Tibial artery (tissue), 4 donors: ENCODE measurements at places on chromosomes 1 and 21.
A peak's percentile ranks its signal among the peaks of the same experiment; 100 is the strongest.

DNA sequence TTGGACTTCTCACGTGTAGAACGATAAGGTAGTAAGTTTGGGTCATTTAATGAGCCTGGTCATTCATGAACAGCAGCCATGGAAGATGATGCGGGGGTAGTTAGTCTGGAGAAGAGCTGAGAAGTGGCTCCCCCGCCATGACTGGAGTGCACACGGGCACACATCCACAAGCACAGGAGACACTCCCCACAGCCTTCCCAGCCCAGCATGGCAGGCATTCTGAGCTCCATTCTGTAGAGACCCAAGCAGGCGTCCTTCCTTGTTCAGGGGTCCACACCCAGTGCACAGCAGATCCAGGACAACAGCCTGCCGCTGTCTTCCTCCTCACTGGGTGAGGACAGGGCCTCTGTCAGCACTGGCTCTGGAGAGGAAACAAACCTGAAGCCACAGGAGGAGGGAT is 57.0 kb downstream of the SCCPDH start:
- DNase-seq, result peak; percentile 12

DNA sequence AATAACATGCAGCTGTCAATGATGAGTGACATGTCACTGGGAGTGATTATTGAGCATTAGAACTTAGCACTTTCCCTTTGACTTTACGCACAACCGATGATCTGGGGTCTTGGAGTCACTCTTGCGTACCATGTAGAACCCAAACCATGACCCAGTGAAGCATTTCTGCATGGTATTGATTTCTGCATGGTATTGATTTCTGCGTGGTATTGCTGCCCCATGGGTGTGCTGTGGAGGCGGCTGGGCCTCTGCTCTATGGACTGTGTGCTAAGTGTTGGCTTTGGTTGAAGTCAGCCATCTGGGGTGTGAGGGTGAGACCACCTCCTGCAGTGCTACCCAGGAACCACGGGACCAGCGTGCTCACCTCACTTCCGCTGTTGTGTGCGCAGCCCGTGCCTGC is 98.0 kb downstream of the ADARB1 start:
- no peak for DNase-seq

DNA sequence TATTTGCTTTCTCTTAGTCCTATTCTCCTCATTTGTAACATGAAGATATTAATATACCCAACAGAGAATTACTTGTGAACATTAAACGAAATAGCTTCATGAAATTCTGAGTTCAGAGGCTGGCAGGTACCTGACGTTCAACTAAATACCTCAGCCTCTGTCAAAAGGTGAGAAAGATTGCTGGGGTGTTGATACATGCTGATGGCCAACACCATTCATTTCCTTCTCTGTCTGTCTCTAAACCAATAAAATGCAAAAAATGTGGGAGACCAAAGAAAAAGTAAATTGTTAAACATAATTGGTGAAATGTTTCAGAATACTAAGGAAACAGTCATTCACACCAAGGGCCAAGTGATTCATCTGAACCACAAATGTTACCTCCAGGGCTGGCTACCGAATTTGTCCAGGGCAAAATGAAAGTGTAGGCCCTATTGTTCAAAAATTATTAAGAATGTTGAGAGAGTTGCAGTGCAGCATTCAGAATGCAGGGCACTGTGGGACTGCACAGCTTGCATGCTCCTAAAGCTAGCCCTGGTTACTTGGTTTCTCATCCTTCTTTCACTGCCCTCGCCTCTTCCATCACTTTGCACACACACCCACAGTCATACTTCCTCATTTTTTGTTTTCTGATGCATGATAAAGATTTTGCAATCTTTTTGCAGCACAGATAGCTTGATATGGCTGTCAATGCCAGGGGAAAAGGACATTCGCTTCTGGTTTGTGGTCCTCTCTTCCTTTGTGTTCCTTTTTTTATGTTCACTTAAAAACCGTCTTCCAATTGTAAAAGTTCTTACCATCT is 414.3 kb upstream of the NR5A2 start:
- DNase-seq, result no peak

GRCh38 chr1:232066521-232066920 is 439.9 kb downstream of the DISC1 start:
- no peak for DNase-seq

DNA sequence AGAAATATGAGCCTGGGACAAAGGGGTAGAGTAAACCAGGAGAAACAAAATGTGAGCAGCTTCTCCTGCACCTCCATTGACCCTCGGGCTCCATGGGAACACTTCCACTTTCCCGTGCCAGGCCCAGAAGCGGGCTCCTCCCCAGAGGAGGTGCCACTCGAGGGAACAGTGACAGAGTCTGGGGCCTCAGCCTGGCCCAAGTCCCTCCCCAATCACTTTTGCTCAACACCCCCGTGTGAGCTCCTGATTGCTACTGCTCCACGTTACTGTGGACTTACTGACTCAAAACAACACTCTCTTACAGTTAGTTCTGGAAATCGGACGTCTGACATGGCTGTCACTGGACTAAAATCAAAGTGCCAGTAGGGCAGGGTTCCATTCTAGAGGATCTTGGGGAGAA is 17.7 kb upstream of the KLHDC7A start:
- no peak for DNase-seq

- no peak for DNase-seq
These were observed 124.6 kb downstream of the CAMTA1 start for GRCh38 chr1:6909857-6910256.

GRCh38 chr1:41560931-41561330 is 76.4 kb upstream of the EDN2 start:
- DNase-seq, result no peak

DNA sequence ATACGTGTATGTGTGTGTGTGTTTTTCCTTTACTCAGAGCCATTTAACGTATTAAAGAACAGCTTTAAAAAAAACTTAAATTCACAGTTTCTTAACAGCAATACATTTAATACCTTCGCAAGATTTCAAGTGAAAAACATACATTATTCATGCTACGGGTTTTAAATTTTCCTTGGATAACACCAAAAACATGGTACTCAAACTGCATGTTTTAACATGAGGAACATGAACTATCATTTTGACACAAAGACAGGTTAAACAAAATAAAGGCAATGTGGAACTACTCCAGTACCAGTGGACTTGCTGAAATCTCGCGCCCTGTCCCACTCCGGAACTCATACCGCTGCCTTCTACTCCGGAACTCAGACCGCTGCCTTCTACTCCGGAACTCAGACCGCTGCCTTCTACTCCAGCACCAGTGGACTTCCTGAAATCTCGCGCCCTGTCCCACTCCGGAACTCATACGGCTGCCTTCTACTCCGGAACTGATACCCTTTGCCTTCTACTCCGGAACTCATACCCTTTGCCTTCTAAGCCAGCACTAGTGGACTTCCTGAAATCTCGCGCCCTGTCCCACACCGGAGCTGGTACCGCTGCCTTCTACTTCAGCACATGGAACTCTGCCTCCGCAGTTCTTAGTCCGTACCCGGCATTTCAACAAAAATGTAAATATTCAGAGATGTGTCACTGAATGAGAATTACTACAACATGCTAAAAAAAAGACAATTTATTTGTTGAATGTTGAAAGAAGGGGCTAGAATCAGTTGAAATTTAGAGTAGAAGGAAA is 148.6 kb downstream of the NCAM2 start:
- no peak for DNase-seq

DNA sequence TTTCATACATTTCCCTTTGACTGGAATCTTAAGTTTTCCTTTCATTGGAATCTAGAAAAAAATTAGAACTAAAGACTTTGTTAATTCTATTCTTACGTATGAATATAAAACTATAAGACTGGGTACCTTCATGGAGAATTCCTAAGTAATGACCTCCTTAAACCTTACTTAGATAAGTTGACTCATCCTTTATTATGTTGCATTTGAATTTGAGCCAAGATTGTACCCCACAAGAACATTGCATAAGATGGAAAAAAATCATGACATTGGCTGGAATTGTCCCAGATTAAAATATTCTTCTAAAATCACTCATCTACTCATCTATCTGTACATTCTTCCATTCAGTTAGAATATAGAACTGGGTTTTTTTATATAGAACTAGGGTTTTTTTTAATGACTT is 137.4 kb downstream of the C1orf21 start:
- DNase-seq, result no peak

DNA sequence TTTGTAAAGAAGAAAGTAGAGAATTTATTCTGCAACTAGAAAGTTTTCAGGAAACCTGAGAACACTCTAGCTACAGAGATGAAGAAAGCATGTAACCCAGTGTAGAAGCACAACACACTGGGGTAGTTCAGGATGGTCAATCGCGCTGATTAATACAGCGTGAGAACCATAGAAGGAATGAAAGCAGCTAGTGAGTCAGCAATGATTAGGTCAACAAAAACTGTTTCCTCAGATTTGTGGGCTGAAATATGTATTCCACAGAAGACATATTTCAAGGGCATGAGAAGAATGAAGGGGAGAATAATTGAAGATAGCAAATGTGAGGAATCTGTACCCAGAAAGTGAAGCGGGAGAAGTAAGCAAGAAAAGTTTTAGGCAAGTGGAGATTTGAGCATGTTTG is 97.8 kb upstream of the ADGRL2 start:
- DNase-seq, result no peak

- DNase-seq, result no peak
These were observed 319.5 kb upstream of the USP24 start for GRCh38 chr1:55534565-55535121.

GRCh38 chr1:13628218-13628617 is 44.6 kb downstream of the PDPN start:
- DNase-seq, result no peak

DNA sequence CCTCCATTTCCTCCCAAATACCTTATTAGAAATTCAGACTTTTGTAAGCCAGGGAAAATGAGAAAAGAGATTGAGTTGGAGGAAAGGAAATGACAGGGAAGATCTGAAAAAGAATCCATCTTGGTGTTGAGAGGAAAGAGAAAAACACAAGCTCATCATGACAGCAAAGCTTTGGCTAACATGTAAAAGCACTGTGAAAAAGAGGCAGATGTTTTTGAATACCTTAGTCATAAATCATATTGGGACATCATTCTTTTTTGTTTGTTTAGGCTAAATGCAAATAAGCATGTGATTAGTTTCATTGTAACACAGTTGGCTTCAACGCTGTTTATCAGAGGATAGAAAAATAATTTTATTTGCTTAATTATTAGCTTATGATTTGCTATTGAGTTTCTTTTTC is 64.6 kb downstream of the LHX8 start:
- DNase-seq, result no peak

DNA sequence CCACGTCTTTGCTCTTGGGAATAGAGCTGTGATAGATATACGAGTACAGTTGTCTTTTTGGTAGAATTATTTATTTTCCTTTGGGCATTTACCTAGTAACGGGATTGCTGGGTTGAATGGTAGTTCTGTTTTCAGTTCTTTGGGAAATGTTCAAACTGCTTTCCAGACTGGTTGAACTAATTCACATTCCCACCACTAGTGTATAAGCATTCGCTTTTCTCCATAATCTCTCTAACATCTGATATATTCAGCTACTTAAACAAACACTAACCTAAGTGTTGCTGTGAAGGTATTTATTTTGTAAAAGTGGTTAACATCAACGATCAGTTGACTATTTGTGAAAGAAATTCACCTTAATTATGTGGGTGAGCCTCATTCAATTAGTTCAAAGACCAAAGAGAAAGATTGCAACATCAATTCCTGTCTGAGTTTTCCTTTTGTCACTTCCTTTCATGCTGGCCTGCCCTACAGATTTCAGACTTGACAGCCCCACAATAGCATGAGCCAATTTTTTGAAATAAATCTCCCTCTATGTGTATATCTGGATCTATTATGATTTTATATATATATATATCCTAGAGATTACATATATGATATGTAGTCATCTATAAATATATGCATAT is 26.7 kb upstream of the DUSP10 start:
- DNase-seq, result no peak

- DNase-seq, result no peak
These were observed 48.0 kb upstream of the ACOT11 start for GRCh38 chr1:54500107-54500431.

GRCh38 chr1:210315529-210315928 is 13.2 kb upstream of the HHAT start:
- no peak for DNase-seq

- no peak for DNase-seq
These were observed 47.0 kb upstream of the KCNK1 start for GRCh38 chr1:233566886-233567285.

- no peak for DNase-seq
These were observed 372.6 kb downstream of the RPS6KC1 start for GRCh38 chr1:213423605-213424004.

GRCh38 chr1:234884701-234885100 is 243.9 kb downstream of the TOMM20 start:
- peak; percentile 52 for DNase-seq

GRCh38 chr1:156540955-156541354 is 31.4 kb downstream of the IQGAP3 start:
- DNase-seq, result no peak

GRCh38 chr1:229323201-229323600 is 19.6 kb downstream of the CCSAP start:
- DNase-seq, result no peak

DNA sequence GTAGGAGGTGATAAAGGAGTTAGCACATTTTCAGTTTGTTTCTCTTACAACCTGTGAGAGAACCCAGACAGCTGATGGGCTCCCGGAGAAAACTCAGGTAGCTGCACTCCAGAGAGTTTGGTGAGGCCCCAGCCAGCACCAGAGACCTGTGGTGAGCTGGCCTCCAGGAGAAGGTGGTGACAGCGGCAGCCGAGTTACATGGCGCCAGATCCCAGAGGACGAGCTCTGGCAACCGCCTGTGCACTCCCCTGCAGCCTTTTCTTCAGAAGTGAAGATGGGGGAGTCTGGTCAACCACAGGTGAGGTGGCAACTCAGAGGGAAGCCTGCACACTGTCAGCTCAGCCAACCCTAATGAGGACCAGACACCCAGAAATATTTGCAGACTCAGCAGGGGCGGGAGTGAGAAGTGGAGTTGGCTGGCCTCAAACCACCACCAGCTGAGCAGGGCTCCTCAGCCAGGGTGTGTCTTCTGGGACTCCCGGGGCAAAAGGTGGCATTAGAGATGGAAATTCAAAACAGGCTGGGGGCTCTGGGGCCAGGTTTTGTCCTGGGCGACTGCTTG is 209.7 kb downstream of the SETD4 start:
- DNase-seq, result no peak

DNA sequence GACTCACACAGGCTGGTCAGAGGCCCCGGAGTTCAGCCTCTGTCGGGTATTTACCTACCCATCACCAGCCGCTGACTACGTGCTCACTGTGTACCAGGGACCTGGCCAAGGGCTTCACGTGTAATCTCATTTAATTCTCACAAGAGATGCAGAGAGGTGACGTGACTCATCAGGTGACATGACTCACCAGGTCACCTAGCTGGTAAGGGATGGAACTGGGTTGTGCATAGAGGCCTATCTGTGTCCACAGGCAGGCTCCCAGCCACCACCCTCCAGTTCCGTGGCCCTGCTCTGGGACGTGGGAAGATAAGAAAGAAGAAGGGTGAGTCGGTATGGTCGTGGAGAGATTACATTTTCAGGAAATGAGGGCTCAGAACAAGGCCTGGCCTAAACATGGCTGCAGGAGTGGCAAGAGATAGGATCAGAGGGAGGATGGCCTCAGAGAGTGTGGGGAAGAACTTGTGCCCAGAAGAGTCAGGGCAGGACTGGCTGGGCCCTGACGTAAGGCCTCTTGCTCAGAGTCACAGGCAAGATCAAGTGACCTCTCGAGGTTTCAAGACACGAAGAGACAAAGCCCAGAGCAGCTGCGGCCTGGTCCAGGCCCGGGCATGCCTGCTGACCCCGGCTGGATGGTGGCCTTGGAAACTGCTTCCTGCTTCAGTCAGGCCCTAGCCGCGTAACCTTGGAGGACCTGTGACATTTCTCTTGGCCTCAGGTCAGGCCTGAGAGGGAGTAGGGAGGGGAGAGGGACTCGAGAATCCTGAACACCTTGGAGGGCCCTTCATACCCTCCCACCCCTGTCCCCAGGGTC is 52.7 kb upstream of the WASF2 start:
- peak; percentile 74 for DNase-seq
